ENCODE measurements at places on chromosomes 13 and 19.

DNA sequence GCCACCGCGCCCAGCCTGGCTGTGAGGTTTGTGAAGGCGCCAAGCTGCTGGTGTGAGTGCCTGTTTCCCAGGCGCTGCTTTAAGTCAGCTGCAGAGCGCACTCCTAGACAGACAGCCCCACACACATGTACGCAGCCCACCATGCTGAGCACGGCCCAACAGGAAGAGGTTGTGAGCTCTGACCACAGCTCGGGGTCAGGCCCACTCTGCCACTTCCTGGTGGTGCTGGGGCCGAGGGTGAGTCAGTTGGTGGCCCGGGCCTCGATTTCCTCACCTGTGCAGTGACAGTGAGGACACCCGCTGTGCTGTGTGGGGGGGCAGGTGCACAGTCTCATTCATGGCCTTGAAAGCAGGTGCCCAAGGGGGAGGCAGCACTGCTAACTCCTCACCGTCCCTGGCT, 106.7 kb downstream of the KDM4B start:
- DNase-seq = no peak

GRCh38 chr13:84563611-84564010, 681.3 kb upstream of the SLITRK1 start:
- peak; percentile 13 for DNase-seq

DNA sequence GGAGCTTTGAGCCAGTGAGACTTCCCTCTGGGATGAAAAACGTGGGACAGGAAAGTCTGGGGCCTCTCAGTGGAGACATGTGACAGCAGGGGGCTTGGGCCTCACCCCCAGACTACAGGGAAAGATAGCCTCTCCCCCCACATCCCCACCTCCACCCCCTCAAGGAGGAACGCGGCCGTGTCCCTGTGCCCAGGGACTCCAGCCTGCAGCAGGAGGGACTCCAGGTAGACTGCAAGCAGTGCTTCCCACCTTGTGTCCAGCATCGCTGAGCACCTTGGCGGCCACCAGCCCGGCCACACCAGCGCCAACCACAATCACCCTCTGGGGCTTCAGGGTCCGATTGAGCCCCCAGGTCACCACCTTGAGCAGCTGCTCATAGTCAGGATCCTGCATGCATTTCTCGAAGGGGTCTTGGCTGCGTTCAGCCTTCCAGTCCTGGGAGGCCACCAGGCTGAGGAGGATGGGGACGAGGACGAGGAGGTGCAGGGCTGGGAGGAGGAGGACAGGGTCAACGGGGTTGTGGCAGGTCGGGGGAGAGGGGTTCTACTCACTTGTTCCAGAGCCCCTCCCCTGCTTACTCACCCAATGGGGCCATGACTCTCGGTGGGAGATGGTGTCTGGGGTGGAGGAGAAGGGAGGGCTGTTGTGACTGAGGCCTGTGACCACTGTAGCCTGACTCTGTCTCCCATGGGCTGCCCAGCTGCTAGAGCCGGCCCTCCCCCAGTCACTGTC, 955 bp downstream of the IL4I1 start:
- no peak for DNase-seq

DNA sequence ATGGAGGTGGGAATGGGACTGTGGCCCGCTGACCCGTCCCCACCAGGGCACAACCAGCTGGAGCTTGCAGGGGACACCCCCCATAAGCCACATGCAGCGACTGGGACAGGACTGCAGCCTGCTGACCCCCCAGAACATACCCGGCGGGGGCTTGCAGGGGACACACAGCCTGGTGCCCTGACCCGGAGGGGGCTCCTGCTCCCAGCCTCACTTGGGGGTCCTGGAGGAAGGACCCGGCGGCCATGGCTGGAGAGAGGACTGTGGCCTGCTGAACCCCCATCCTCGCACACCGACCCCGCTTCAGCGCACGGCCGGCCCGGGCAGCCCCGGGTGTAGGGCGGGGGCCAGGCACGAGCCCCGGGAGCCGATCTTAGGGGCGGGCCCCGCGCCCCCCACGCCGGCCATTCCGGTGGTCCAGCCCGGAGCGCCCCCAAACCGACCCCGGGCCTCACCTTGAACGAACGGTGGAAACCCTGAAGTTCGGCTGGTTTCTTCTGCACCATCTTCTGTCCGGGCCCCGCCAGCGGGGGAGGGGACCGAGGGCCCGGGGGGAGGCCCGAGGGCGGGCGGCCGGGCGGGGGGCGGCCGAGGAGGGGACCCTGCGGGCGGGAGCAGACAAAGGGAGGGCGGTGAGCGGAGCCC, 574 bp downstream of the MKNK2 start:
- no peak for DNase-seq

DNA sequence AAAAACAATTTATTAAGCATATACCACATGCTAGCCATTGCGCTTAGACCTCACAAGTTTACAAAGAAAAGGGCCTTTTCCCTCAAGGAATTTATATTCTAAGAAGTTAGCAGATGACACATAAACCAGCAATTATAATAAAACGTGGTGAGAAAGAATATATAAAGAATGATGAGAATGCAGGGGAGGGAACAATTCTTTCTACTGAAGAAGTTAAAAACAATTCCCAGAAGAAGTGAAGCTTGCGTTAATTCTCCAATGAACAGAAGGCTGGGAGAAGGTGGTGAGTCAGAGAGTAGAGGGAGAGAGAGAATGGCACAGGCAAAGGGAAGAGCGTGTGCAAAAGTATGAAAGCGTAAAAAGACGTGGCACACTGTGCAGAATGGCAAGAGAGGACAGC, 69.5 kb upstream of the ZDHHC20 start:
- DNase-seq = no peak

DNA sequence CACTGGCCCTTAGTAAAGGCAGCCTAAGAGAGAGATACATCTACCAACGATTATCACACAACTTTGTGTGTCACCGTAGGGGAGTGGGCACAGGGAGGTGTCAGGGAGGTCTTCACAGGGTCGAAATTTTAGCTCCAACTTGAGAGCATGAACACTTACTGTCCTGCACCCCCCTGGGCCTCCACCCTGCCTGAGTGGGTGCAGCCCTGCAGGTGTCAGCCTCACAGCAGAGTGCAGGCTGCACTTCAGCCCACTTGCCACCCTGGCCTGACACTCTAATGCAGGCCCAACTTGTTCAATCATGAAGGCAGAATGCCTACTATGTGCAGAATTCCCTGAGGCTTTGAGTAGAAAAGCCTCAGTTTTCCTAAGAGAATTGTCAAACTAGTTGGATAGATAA, 4.0 kb upstream of the SMAD9 start:
- DNase-seq = no peak

GRCh38 chr13:54950546-54950945, 1921.9 kb downstream of the OLFM4 start:
- no peak for DNase-seq

DNA sequence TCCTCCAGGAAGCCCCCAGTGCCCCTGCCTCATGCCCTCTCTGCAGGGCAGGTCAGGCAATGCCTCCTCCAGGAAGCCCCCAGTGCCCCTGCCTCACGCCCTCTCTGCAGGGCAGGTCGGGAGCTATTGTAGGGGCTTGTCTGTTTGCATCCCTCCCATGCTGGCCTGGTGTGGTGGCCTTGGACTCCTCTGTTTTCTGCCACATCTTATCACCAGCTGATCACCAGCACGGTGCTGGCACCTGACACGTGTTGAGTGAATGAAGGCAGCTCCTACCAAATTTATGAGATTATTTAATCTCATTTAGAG, 51.5 kb upstream of the C13orf46 start:
- DNase-seq = no peak

GRCh38 chr19:19490214-19490968, 25.0 kb downstream of the TSSK6 start:
- peak; percentile 75 for DNase-seq

DNA sequence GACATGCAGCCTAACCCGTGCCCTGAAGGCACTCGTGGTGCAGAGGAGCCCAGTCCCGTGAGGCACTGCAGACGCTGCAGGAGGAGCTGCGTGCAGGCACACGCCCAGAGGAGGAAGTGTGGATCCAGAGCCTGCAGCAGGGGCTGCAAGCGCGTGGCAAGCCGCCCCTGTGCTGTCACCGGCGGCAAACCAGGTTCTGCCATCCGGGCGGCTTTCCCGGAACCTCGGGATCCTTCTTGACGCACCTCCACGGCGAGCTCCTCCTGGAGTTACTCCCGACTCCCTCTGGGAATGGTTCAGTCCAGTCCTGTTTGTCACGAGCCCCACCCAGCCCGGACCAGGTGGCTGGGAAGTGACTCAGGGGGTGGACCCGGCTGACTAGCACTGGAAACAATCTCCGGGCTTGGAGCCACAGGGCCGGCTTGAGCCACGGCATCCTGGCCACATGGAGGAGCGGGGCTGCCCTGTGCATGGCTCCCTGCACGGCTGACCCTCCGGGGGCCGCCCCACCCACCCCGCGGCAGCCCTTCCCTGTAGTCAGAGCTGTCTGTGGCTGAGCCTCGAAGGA, 10.2 kb downstream of the DPP9 start:
- DNase-seq = no peak

- DNase-seq = no peak
Measured at GRCh38 chr13:64640002-64640401, 2590.1 kb downstream of the PCDH9 start.

DNA sequence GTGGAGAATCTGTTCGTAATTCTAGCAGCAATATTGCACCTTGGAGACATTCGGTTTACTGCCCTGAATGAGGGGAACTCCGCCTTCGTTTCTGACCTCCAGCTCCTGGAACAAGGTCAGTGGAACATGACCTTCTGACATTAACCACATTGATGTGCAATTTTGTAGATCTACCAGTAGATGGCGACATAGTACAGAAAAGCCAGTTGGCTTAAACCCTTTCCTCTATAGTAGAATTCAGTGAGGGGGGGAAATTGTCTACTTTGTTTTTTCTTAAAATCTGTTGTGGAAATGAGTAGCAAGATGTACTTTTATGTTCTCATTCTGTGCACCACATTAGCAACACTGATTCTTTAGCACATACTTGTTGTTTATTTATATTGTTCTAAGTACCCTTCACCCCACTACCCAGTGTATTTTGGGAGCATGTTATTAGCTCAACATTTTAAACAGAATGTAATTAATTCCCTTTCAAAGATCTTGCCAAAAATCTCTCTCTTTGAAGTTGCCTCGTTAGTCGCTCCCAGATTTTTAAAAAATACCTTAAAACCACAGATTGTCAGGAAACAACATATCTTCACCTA, 332.2 kb downstream of the MYO16 start:
- peak; percentile 69 for DNase-seq

- no peak for DNase-seq
Measured at GRCh38 chr13:97387485-97387839, 46.5 kb upstream of the RAP2A start.

- peak; percentile 96 for DNase-seq
Measured at GRCh38 chr19:48330012-48330681, 4.8 kb downstream of the EMP3 start.

DNA sequence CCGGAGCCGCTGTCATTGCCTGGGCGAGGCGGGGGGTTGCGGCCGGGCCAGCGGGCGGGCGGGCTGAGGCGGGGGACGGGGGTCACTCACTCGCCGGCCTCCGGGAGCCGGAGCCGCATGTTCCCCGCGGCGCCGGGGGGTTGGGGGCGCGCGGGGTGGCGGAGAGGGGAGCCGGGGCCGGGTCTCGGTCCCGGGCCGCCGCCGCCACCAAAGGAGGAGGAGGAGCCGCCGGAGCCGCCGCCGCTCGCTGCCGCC, 149 bp downstream of the MED26 start:
- no peak for DNase-seq

DNA sequence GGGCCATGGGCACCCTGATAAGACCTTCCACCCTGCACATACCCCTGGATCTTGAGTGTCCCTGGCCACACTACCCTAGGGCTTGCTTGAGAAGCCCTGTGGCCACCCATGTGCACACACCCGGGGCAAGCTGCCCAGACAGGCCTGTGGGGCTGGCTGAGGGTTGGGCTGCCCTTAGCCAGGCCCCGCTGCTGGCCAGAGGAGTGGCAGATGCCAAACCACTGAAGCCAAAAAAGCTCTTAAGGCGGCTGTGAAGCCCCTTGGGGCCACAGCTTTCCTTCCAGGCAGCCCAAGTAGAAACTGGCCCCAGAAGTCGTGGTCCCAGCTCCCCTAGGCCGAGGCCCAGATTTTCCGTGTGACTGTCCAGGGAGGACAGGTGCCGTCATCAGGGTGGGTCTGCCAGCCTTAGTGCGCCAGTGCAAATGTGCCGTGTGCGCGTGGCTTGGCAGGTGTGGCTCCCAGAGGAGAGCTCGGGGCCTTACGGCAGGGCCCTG, 14.8 kb downstream of the CEBPG start:
- no peak for DNase-seq

DNA sequence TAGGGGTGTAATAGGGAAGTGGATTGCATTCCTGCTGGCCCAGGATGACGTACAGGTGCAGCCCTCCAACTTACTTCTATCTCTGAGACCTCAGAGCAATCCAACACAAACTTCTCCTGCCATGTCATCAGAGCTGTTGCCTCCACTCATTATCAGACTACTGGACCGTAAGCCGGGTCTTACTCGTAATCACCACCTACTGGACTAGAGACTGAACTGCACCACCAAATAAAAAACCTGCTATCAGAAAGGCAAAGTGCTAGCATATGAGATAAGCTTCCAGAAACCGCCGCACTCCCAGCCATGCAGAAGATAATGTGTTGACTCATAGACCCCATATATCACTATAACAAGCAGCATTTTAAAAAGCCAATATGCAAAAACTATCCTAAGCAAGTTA, 102.0 kb downstream of the SLITRK1 start:
- DNase-seq = peak; percentile 15

- no peak for DNase-seq
Measured at GRCh38 chr19:31102674-31103073, 246.6 kb downstream of the TSHZ3 start.

DNA sequence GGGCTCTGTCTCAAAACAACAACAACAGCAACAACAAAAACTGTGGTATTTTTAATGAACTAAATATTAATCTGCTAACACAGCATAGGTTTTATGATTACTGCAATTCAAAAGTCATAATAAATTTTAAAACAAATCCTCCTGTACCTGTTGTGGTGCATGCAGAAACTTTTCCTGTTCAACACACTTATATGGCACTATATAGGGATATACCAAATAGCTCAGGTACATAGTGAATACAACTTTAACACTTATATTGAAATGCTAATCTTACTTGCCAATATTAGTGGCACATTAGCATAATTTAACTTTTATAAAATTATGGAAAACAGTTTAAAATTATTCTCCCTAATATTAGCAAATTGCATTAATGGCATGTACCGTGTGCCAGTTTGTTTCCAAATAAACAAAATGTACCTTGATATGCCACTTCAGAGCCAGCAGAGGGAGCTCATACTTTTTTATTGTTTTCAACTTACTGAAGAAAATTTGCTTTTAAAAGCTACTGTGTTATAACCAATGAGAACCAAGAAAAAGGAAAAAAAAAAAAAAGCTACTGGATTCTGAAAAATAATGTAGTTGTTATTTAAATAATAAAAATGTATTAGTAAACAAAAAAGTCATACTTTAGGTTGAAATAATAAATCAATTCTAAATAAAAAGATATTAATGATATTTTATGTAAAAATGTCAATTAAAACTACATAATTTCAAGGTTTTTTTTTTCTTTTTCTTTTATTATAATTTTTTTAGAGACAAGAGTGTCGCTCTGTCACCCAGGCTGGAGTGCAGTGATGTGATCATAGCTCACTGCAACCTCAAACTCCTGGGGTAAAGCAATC, 18.0 kb upstream of the RBM26 start:
- DNase-seq = peak; percentile 77

Data from NCI-H2171 treated with DMSO at 0.1 percent for 48 hours (cell line).